Thoracic aorta (tissue), 2 donors: ENCODE measurements at places on chromosomes 5 and 9. TPM values are rescaled to one million over a fixed set of nuclear protein-coding genes. Genes with fewer than 3 reads are reported as not detected.

Gene QRFP
- total RNA-seq, result not detected

Gene WDR38
- not detected for total RNA-seq

Gene LECT2
- not detected for total RNA-seq

Gene ENTPD2
- total RNA-seq, result 0.95 TPM

Gene GTF3C5
- total RNA-seq, result 54.3 TPM

Gene CARD9
- 1.4 TPM for total RNA-seq

Gene EGFL7
- total RNA-seq, result 42.0 TPM

DNA sequence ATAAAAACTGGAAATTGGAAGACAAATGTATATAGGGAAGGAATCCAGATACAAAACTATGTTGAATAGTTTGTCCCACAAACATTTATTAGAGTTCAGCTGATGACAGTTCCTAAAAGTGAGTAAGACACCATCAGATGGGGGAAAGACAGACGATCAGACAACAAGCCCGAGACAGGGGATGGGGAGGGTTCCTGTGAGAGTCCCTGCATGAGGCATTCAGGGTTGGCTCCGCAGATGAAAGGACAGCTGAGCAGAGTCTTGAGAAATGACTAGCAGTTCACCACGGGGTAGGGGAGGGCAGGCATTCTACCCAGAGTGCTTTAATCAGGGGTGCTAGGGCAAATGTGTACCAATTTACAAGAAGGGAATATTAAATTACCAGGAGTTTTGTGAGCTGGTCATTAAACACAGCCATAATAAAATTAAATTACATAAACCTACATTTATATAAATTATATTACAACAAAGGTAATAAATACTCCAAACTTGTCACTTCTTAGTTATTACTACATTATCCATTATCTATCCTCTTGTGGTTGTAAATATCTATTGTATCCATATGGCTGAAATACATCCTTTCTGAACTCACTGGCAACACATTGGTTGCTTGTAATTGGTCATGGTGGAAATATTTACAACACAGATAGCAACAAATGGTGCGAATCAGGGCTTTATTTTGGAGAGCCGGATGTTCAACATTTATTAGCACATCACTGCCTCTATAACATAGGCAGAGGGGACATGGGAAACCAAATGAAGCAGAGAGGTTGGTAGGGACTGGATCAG, 27.8 kb downstream of the TNFSF15 start:
- DNase-seq, result no peak

GRCh38 chr9:101027236-101027635, 1.3 kb upstream of the PLPPR1 start:
- no peak for DNase-seq

GRCh38 chr5:74374656-74375055, 265.9 kb downstream of the ENC1 start:
- no peak for DNase-seq

GRCh38 chr5:131693894-131694293, 58.9 kb upstream of the RAPGEF6 start:
- no peak for DNase-seq

DNA sequence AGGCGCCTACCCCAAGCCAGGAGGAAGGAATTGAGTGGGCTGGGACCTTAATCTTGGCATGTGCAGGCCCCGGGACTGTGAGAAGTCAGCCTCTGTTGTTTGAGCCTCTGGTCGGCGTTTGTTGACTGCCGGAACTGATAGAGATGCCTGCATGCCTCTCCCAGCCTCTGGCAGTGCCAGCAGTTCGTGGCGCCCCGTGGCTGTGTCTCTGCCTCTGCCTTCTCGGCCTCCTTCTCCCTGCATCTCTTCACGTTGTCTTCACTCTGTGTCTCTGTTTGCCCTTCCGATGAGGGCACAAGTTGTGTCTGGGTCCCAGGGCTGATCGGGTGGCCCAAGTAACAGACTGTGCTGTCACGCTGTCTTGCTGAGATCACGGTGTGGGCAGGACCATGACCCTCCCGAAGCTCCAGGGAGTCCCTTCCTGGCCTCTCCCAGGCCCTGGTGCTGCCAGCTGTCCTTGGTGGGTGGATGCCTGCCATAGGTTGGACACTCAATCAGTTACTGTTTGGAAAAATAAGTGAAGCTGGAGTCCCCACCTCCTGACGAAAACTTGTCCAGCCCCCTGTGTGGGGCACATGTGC, 133.5 kb upstream of the LPCAT1 start:
- no peak for DNase-seq

DNA sequence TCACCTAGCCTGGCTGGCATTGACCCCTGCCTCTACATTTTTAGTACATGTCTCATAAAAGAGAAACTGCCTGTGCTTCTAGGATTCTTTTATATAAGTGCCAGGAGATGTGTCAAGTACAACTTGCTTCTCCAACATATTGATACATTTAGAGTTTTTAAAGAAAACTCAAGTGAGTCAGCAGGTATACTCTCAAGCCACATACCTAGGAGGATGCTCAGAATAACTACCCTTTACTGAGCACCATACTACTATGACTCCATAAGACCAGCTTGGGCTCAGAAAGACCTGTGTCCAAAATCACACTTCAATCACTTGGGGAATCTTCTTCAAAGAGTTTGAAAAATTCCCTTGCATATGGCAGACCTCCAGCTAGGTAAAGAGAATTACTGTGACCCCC, 389.8 kb upstream of the SLC24A2 start:
- no peak for DNase-seq

- no peak for DNase-seq
Observed at GRCh38 chr5:169716287-169716686, 79.2 kb downstream of the DOCK2 start.

- no peak for DNase-seq
Observed at GRCh38 chr9:97983589-97984187, 547 bp downstream of the ANP32B start.

- no peak for DNase-seq
Observed at GRCh38 chr9:16651446-16651964, 219.0 kb downstream of the BNC2 start.

DNA sequence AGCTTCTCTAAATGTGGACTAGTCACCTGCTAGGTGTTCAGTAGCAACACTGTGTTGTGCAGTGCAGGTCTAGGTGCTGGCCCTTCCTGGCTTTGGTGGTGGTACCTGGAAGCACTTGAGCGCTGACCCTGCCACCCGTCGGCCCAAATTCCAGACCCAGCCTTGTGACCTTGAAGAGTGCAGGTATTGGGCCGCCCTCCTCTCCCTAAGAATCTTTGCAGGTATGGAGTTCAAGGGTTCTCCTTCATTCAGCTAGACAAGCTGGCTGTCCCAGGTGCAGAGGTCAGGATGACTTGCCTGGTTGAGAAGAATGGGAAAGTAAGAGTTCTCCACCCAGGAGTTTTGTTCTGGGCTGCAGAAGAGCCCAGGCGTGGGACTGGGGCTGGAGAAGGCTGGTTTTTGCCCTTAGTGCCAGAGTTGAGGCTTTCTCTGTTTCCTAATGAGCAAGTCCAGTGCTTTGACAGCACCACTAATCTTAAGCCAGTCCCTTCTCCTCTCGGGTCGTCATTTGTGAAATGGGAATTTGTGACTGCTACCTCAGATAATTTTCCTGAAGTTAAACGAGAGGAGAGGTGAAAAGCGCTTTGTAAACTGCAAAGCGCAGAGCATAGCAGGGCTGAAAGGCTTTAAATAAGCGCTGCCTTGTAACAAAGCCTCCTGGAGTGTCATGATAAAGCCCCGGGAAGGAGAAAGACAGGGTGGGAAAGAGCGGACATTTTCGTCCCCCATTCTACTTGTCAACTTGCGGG, 4.0 kb downstream of the FOXE1 start:
- no peak for DNase-seq

DNA sequence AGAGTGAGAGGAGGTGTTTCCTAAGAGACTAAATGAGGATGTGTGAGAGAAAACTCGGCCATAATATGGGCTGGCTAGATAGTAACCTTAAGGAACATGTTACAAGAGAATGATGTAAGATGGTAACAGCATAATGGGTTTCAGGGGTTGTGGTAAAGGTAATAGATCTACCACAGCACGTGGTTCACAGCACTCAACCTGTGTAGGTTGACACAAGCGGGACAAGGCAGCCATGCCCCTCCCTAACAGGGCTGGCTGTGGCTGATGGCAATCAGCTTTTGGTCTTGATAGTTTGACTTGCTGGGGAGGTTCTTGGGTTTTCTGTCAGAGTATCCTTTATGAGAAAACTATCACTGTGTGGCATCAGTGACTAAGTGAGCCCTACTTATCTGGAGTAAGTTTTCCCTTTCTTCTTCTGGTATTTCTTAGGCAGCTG, 138.6 kb downstream of the TRIO start:
- DNase-seq, result no peak

DNA sequence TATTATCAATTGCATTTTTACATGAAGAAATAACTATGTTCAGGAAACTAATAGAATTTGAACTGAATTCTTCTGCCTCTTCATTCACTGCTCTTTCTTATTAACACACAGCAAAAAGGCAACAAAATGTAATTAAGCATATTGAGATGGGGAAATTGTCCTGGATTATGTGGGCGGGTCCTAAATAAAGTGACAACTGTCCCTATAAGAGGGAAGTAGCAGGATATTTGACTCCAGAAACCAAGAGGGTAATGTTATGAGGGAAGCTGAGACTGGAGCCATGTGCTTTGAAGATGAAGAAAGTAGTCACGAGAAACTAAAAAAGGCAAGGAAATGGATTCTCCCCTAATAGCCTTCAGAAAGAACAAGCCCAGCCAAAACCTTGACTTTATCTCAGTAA, 311.2 kb upstream of the PIK3R1 start:
- no peak for DNase-seq

DNA sequence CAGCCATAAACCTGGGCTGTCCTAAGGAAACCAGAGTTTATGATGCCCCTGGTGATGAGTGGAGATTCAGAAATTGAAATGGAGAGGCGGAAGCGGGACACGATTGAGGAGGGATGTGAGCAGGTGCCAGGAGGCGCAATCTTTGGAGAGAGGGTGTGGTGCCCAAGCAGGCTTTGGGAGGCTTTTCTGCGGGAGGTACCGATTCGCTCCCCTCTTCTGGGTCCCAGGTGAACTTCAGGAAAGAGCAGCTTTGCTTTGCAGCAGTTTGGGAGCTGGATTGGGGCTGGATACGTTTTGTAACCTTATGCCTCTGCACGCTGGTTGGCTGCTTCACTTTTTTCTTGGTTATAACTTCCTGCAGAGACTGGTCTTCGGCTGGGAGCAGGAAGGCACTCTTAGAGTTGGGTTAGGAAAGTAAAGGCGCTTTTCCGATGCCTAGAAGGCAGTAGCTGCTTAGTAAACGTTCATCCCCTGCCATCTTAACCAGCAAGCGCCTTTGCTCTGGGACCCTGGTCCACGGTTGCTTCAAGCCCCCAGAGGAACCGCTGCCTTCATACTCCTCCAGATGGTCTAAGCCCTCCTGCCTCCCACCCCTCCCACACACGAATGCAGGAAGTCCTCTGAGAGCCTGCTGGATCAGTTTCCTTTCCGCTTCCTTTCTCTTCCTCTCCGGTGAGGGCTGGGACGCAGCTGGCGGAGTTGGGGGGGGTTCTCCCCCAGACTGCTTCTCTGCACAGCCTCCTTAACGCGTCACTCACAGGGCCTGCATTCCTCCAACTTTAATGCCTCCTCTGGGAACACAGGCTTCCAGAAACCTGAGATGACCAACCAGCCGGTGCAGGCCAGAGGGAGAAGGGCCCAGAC, 15.2 kb upstream of the NEK6 start:
- no peak for DNase-seq

- DNase-seq, result no peak
Observed at GRCh38 chr5:74017786-74018211, 391.8 kb downstream of the ARHGEF28 start.

GRCh38 chr5:135660826-135661575, 82.2 kb upstream of the CXCL14 start:
- DNase-seq, result no peak

GRCh38 chr5:177600508-177601018, 631 bp downstream of the B4GALT7 start:
- no peak for DNase-seq

- no peak for DNase-seq
Observed at GRCh38 chr9:124010303-124010664, 1.3 kb upstream of the LHX2 start.

GRCh38 chr5:65197531-65198455, 283.9 kb downstream of the ADAMTS6 start:
- DNase-seq, result no peak

DNA sequence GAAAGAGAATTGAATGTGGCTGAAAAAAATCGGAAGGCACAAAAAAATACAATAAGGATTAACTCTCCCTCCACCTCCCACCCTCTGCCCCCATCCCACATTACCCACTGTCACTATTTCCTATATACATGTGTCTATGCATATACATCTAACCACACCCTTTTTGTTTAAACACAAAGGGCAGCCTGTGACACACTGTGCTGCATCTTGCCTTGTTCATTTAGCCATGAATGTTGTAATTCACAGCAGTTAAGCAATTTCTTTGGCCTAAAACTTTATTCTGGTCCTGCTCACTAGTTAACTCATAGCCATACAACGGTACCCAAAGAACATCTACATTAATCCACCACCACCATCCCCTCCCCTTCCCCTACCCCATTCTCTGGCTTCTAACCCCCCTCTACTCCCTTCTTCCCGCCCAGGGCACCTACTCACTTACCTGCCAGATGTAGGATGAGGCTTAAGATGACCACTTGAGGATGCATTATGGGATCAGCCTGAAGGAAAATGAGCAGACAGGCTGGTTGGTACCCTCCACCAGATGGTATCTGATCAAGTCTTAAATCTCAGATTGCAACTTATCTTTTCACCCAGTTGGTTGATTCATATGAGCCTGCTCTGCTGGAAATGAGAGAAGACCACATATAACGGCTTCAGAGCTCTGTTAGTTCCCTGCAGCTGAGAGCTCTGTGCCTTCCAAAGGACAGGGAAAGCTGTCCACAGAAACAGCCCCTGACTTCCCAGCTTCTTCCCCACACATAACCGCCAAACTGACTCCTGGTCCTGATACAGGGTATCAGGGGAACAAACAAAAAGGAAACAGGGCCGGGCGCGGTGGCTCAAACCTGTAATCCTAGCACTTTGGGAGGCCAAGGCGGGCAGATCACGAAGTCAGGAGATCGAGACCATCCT, 1.2 kb downstream of the HAVCR1 start:
- DNase-seq, result no peak

DNA sequence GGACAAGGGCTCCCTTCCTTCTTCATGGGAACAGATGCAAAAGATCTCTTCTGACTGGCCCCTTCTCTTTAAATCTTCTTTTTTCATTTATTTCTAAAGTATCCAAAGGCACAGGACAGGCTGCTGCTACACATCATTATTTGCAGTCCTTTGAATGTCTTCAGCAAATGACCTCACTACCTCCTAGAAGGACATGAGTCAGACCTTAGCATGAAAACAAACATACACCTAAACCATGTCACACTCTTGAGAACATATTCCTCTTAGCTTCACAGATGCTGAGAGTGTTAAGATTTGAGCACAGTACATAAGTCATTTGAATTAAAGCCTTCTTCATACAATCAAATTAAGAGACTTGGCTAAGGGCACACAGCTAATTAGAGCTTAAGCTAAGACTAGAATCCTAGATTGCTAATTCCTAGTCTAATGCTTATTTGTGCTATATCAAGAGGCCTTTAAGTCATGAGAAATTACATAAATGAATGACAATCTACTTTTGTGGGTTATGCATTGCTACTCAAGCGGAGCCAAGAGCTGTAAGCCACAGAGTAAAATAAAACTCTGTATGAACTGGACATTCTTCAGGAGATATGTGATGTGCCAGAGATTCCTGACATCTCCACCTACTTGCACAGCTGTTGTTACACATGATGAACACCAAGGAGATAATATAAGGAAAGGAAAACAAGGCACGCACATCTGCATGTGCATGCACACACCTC, 109.1 kb upstream of the PTGER4 start:
- DNase-seq, result no peak

- DNase-seq, result peak; percentile 21
Observed at GRCh38 chr9:21801683-21802417, 586 bp upstream of the MTAP start.

GRCh38 chr5:135217669-135218485, 181.2 kb downstream of the MACROH2A1 start:
- DNase-seq, result no peak

GRCh38 chr5:10301842-10302610, 5.7 kb downstream of the CMBL start:
- DNase-seq, result peak; percentile 31
